ENCODE measurements at places on chromosomes 1 and 21.

GRCh38 chr1:182248721-182249120 is 142.9 kb downstream of the GLUL start:
- ATAC-seq: no peak

DNA sequence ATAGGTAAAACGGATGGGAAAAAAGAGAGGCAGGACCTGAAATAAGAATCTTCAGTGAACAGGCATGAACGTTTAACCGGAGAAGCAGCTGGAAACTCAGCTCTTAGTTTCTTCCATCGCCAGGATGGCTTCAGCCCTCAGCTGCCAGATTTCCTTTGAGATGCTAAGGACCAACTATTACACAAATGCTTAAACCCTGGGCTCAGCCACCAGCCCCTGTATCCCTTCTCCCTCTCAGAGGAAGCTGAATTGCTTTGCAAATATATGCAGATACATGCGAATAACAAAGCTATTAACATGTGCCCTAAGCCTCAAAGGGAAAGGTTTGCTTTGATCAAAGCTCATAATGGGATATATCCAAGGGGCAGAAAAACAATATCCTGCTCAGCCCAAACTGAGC is 515.1 kb downstream of the OMA1 start:
- no peak for ATAC-seq

DNA sequence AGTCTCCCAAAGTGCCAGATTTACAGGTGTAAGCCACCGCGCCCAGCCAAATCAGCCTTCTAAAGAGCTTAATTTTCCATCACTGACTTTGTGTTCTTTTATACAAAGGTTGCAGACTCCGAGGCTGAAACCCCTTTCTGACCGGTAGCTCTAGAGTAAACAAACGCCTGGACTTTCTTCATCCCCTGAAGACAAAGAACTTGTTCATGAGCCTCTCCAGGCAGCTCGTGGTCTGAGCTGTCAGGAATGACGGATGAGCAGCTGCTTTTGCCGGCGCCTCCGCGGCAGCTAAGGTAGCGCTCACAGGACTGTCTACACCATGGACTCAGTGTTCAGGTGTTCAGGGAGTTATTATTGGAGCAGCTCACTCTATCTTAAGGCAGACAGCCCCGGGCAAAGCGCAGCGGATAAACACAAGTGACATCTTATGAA is 128.5 kb upstream of the ERRFI1 start:
- ATAC-seq: no peak

- ATAC-seq: peak; percentile 90
Measured at GRCh38 chr1:183804916-183805841, at the start of gene RGL1. RGL1 (plus strand) TSS chr1:183805120; CDS start chr1:183805298, 178 bp downstream.

DNA sequence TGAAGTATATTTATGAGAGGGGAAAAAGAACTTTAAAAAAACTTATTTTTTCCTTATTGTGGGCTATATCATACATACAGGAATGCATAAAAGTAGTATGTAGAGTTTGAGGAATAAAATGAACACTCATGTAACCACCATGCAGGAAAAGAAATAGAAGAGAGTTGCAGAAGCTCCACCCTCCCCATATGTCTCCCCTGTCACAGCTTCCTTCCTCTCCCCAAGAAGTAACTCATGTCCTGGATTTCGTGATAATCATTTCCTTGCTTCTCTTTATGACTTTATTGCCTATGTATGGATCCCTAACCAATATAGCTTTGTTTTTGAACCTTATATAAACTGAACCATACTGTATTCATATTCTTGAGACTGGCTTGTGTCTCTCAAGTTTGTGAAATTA is 126.4 kb downstream of the ZZZ3 start:
- peak; percentile 21 for ATAC-seq

- no peak for ATAC-seq
Measured at GRCh38 chr1:19547814-19548213, 62.5 kb upstream of the CAPZB start.

DNA sequence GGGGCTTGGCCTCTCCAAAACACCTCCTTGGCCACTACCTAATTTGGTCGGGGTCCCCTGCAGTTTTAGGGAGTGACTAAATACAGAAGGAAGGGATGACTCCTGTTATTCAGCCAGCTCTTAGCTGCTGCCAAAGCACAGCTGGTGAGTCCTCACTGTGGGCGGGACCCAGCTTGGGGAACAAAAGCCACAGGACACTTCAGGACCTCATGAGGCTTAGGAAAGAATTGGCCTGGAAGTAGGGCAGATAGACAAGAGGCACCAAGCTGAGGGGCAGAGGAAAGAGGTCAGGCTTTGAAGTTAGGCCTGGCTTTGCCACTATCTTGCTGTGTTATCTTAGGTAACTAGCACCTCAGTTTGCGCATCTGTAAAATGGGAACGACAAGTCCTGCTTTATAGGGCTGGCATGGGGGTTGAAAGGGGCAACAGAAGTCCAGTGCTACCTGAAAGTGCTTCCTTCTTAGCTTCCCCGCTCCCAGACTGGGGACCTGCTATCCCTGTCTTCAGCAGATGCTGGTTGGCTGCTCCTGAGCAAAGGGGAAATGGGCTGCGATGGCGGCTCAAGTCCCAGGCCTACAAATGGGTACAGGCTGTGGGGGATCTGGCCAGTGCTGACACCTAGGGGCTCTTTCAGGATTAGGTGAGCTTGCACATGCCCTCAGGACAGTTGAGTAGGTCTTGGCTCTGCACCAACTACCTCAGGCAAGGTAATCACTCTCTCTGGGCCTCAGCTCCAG is 15.7 kb downstream of the IFI6 start:
- no peak for ATAC-seq

Measured in SK-N-SH treated with all-trans-retinoic acid at 6 μM for 48 hours (cell line).